ENCODE measurements at places on chromosomes 4 and X.

- no peak for DNase-seq
Observed at GRCh38 chrX:40415675-40416074, 165.1 kb upstream of the ATP6AP2 start.

GRCh38 chrX:276581-277201, 4.5 kb upstream of the PLCXD1 start:
- DNase-seq = peak; percentile 31

DNA sequence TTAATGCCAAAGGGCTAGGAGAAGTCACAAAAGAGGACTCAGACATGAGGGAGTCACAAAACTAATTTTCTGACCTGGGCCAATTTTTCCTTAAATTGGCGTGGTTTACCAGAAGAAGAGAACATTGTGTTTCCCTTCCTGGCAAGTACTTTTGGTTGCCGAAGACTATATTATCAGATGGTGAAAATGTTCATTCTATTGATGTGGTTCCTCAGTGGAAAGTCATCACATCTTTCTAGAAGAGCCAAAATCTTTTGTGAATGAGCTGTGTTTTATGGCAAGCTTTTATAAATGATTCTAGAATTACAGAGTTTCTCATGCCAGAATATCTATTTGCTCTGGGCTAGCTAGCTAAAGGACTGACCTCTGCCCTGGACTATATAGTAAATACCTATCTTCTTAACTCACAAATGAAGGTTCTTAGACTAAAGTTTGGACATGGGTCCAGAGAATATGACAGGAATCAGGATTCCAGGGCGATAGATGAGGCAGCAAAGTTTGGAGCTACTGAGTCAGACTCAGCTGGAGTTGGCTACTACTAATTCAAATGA, 288.9 kb downstream of the IL1RAPL2 start:
- no peak for DNase-seq

- DNase-seq = no peak
Observed at GRCh38 chr4:189869236-189869635, 71.4 kb upstream of the FRG1 start.

DNA sequence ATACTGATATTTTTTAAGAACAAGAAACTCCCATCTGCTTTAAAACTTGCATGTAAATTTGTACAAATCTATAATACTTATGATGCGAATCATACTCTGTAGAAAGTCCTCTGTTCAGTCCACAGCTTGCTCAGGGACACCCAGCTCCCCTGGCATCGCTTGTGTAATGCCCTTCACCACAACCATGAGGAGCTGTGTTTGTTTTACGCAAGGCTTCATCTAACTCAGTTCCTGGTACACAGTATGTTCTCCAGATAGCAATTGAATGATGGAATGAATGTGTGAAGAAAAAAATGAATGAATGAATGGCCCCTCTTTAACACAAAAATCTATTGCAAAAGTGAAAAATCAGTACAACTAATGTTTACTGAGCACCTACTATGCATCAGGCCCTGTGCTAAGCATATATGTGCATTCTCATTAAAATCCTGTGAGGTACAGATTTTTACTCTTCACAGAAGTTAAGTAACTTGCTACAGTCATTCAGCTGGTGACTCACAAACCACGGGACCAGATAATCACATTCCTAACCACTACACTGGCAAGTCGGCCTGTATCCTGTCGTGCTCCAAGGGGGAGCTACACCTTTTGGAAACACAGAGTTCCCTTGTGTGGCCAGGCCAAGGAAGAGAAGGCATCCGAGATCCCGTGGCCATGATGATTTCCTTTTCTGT, 58.7 kb upstream of the KDR start:
- no peak for DNase-seq

DNA sequence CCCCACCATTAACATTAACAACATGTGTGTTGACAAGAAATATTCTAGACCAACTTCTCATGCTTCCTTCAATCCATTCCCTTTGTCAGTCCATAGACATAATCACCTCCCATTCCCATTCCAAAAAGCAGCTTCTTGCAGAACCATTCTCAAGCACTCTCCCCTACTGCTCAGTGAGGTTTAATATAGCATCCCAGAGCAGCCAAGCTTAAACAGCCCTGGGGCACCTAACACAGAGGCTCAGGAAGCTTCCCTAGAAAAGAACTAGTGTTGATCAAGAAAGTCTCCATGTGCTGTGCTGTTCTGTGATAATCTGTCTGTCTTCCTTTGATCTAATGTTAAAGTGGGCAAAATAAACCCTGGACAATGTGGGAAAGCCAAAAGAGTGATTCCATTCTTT, 174.2 kb upstream of the NOCT start:
- DNase-seq = no peak

DNA sequence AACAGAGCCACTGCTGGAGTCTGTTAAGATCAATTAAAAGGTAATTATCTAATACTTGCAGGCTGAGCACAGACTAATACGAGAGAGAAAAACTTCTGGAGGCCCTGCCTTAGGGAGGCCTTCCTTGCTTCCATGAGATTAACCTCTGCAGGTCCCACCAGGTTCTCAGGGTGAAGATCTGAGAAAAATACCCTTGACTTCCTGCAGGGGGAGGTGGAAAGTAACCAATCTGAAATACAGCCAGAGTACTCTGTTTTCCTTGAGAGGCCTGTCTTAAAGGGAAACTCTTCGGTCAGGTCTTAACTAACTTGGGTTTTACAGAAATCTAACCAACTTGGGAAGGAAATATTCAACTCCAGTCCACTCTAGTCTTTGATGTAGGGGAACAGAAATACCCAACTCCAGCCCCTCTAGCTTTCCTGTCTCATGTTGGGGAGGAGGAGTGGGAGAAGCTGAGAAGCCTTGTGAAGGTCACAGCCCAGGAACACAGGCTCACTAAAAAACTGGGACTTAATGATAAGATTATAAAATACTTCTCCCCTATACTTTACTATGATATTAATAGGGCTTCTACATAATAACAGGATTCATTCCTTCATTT, 77.1 kb downstream of the TBCK start:
- peak; percentile 46 for DNase-seq

- DNase-seq = no peak
Observed at GRCh38 chrX:70479247-70479921, 34.7 kb downstream of the DLG3 start.

GRCh38 chr4:142406499-142406835, 439.6 kb downstream of the INPP4B start:
- DNase-seq = no peak

GRCh38 chr4:138770818-138771217, 244.8 kb upstream of the NOCT start:
- no peak for DNase-seq

GRCh38 chr4:78296261-78296660, 239.1 kb downstream of the FRAS1 start:
- DNase-seq = no peak

DNA sequence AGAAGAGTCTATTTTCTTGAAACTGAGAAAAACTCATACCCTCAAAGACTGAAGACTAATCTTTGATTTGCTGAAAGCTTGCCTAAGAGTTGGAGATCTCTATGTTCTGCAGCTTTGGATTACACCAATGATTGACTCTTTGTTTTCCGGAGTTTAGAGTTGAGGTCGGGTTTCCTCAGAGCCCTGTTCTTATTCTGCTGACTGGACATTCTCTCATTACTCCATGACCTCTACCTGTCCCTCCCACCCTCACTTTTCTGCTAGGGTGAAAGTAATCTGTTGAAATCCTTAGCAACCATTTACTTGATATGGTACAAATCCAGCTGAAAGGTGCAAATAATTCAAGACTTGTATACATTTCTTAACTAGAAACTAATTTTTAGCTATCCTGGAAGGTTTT, 421.5 kb upstream of the FRG1 start:
- DNase-seq = no peak

- DNase-seq = no peak
Observed at GRCh38 chrX:13579661-13580060, 10.3 kb downstream of the EGFL6 start.
